ENCODE measurements at places on chromosomes 12 and 14. TPM values are rescaled to one million over a fixed set of nuclear protein-coding genes. Genes with fewer than 3 reads are reported as not detected.

TMEM63C gene
- polyA plus RNA-seq = 2.1 TPM

AKAP3 gene
- polyA plus RNA-seq = 3.9 TPM

IFT43 gene
- polyA plus RNA-seq = 49.4 TPM

NKX2-1 gene
- not detected for polyA plus RNA-seq

CLEC1A gene
- 2.7 TPM for polyA plus RNA-seq

NINJ2 gene
- 1.6 TPM for polyA plus RNA-seq

INSM2 gene
- not detected for polyA plus RNA-seq

DLK1 gene
- 4.4 TPM for polyA plus RNA-seq

MGAT2 gene
- 6.7 TPM for polyA plus RNA-seq

CD69 gene
- polyA plus RNA-seq = 2.2 TPM

ZNF140 gene
- polyA plus RNA-seq = 38.8 TPM

SIX4 gene
- 7.3 TPM for polyA plus RNA-seq

LTBR gene
- polyA plus RNA-seq = 59.7 TPM

KLRD1 gene
- polyA plus RNA-seq = 0.64 TPM

YLPM1 gene
- 89.5 TPM for polyA plus RNA-seq

SLC22A17 gene
- polyA plus RNA-seq = 50.0 TPM

FGF23 gene
- 0.08 TPM for polyA plus RNA-seq

KRT79 gene
- not detected for polyA plus RNA-seq

VCPKMT gene
- 13.2 TPM for polyA plus RNA-seq

SLC17A8 gene
- 0.24 TPM for polyA plus RNA-seq

MFAP5 gene
- polyA plus RNA-seq = 1.5 TPM

KRT3 gene
- not detected for polyA plus RNA-seq

SUOX gene
- 48.1 TPM for polyA plus RNA-seq

MED13L gene
- polyA plus RNA-seq = 76.0 TPM

ATXN7L3B gene
- 90.8 TPM for polyA plus RNA-seq

LMNTD1 gene
- polyA plus RNA-seq = not detected

REP15 gene
- 2.9 TPM for polyA plus RNA-seq

PRPH gene
- polyA plus RNA-seq = 0.27 TPM

RNASE4 gene
- polyA plus RNA-seq = 7.0 TPM

OTUB2 gene
- 5.0 TPM for polyA plus RNA-seq

GPD1 gene
- polyA plus RNA-seq = 49.8 TPM

FRMD6 gene
- 19.6 TPM for polyA plus RNA-seq

ACVR1B gene
- 60.5 TPM for polyA plus RNA-seq

DENND5B gene
- 26.9 TPM for polyA plus RNA-seq

ASCL1 gene
- 0.14 TPM for polyA plus RNA-seq

All from right renal cortex interstitium (tissue), 3 donors.